ENCODE measurements at places on chromosomes 2 and 18.

DNA sequence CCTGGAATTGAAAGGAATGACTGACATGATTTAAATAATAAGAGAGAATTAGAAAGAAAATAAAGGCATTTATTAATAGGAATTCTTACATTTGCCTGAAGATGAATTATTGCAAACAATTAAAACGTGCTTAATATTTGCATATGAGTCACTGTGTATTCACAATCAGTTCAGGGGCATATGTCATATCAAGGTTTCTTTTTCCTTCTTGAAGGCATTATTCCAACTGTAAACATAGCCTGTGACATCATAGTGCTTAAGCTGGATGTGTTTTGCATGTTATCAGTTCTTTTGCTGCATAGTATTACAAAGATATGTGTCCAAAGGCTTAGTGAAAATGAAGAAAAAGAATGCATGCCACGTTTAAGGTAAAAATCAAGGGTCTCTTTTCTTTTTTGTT lies 80.8 kb downstream of the MEIS1 start:
- no peak for DNase-seq

DNA sequence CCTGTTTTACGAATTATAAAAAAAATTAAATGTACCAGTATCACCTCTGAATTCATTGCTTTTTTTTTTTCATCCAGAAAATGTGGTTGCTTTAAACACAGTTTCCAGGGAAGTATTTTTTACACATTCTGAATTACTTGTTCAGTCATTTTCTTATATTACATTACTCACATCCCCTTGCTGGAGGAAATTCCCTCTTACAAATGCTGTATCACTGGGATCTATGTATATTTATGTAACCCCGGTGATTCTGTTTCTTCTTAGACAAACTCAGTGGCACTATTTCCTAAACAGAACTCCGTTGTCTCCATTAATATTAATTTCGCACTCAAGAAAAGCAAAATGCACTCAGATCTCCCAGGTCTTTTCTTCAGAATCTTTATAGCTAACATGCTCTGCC lies 1078.5 kb upstream of the ZEB2 start:
- DNase-seq = no peak

GRCh38 chr2:98761267-98761781 lies 30.4 kb upstream of the MGAT4A start:
- no peak for DNase-seq

- DNase-seq = no peak
Observed at GRCh38 chr2:89833116-89833779, 1141.8 kb downstream of the RPIA start.

- DNase-seq = no peak
Observed at GRCh38 chr18:9066358-9066757, 36.1 kb upstream of the NDUFV2 start.

DNA sequence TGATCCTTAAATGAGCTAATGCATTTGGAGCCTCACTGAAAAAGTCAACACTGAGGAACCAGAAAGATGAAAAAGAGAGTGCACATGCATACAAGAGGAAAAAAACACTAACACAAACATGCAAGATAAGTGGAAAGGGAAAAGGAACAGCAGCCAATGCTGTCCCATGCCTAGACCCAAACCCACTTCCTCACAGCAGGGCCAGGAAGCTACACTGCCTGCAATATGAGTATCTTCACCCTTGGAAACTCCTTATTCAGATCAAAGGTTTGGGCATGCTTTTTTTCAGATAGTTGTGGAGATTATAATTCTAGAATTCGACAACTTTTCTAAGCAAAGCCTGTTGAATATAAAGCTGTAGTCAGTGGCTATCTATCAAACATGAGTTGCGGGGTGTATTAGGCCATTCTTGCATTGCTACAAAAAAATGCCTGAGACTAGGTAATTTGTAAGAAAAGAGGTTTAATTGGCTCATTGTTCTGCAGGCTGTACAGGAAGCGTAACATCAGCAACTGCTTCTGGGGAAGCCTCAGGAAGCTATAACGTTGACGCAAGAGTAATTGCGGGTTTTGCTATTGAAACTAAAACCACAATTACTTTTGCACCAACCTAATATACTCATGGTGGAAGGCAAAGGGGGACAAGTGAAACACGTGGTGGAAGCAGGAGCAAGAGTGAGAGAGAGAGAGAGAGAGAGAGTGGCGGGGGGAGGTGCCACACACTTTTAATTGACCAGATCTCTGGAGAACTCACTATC lies 138.2 kb downstream of the MBD2 start:
- no peak for DNase-seq

DNA sequence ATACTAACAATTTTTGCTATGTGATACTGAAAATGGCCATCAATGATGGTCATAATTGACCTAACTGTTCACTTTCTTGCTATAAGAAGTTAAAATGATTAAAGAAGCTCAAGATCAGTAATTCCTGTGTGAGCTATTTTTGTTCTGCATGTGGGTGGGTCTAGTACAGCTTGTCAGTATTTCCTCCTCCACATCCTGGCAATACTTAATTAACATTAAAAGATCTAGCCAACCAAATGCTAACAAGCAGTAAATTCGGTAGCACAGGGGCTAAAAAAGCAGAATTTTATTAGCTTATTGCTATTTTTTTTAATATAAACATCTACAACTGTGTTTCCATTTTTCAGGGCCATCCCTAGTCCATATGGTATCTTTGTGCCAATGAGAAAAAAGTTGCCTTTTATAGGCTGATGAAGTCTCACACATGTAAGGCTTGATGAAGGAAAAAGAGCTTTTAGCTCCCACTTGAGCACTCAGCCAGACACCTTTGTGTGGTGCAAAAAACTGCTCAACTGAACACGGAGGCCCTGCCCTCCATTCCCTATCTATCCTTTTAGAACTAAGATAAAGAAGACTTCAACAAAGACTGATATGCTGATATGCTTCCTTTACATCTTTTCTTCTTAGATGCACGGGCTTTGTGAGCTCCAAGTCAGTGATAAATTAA lies 4.9 kb upstream of the PNO1 start:
- DNase-seq = no peak

DNA sequence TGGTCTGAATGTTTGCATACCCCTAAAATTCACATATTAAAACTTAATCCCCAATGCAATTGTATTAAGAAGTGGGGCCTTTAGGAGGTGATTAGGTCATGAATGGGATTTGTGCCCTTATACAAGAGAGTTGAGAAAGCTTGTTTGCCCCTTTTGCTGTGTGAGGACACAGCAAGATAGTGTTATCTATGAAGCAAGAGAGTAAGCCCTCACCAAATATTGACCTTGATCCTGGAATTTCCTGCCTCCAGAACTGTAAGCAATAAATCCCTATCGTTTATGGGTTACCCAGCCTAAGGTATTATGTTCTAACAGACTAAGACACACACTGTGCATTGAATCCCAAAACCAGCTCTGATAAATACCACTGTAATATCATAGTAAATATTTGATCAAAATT lies 32.2 kb downstream of the NR4A2 start:
- DNase-seq = no peak

- no peak for DNase-seq
Observed at GRCh38 chr2:38692636-38693318, 26.9 kb downstream of the GALM start.

GRCh38 chr2:47906157-47907038 lies at the start of gene FBXO11:
TSS of gene FBXO11 (minus strand) at chr2:47906498. CDS start at chr2:47905720, 778 bp downstream.
- peak; percentile 93 for DNase-seq

- no peak for DNase-seq
Observed at GRCh38 chr18:63707816-63708215, 5.1 kb downstream of the SERPINB11 start.

DNA sequence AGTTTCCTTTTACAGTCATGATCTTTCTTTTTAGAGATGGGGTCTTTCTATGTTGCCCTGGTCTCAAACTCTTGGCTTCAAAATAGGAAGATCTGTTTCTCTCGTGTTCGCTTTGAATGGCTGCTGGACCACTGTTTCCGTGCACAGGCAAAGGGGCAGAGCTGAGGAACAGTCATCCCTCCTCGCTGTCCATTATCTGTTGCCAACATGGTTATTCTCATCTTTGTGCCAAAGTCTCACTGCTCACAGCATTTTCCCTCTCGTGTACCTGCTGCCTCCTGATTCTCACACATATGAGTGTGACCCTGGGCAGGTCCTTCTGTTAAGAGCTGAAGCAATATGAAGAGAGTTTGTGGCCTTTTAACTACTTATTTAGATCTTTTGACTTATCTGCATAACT lies 28.0 kb upstream of the CCNYL1 start:
- DNase-seq = no peak

GRCh38 chr18:46329736-46330246 lies 225.6 kb downstream of the HAUS1 start:
- no peak for DNase-seq

DNA sequence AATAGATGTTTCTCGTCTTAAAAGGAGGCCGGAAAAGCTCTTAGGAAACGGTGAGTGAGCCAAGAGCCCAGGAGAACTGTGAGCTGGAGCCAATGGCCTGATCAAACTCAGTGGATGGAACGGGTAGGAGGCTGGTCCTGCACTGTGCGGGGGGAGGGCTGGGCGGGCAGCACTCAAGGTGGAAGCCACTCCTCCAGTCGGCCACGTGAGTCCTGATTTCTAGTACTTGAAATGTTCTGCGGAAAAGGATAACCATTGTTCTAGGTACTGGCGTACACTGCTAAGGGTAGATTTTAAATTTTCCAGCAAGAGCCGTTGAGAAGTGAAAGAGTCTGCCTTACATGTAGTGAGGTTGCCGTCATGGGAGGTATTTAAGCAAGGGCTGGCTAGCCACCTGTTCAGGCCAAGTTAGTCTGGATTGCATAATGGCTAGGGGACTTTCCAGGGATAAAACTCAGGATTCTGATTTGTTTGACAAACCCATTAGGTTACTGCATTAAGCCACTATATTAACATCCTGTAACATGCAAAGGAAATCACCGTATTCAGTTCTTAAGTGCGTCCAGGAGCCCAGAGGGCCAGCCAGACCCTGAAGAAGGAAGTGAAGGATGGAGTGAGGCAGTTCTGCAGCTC lies 51.3 kb upstream of the ODC1 start:
- no peak for DNase-seq

GRCh38 chr2:227127201-227127600 lies 36.8 kb downstream of the COL4A4 start:
- DNase-seq = no peak

DNA sequence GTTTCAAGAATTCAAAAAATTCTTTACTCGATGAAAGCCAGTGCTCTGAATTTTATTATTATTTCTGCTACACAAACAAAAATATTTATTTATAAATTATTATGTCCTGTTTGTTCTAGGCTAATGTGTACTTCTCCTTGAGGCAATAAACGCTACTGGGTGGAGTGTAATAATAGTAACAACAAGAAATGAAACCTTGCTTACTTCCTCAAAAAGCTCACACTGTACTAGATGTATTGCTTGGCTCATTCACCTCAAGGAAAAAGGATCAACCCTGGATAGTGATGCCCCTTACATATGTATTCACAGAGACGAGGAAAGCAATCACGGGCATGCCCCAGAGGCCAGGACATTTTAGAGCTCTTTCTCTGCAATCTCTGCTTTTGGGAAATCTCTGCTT lies 685.6 kb upstream of the NXPH2 start:
- DNase-seq = no peak

DNA sequence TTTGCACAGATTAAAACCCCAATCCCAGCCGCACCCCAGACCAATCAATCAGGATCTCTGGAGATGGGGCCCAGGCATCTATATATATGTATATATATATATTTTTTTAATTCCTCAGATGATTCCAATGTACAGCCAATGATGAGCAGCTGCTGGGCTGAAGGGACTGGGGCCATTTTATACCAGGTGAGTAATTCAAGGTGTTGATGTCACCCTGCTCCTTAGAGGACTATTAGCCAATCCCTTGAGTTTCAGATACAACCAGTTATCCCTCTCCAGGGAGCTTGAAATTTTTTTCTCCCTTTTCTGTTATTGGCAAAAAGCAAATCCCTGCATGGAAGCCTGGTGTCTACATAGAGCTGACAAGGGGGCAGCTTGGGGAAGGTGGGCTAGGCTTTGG lies 59.8 kb downstream of the MCFD2 start:
- DNase-seq = no peak

DNA sequence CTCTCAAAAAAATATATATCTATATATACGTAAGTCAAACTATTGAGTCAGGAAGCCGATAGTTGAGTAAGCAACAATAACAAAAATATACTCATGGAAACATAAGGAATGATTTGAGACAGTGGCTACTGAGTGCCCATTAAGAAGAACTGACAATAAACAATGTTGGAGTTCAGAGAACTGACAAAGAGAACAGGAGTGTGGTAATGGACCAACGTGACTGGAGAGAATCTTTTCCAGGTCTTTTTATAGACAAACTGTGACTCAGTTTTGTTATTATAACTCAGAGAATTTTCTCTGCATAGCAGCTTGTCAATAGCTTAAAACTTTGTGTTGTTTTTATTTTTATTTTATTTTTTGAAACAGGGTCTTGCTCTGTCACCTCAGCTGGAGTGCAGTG lies 4.6 kb upstream of the GALM start:
- DNase-seq = no peak

DNA sequence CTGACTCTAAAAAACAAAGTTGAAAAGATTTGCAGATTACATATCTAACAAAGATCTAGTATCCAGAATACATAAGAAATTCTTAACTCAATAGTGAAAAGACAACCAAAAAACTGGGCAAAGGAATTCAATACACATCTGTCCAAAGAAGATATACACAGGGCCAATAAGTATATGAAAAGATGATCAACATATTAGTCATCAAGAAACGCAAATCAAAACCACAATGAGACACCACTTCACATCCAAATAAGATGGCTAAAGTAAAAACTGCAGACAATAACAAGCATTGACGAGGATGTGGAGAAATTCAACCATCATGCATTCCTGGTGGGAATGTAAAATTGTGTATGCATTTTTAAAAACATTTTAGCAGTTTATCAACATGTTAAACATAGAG lies 256.0 kb downstream of the EIPR1 start:
- no peak for DNase-seq

DNA sequence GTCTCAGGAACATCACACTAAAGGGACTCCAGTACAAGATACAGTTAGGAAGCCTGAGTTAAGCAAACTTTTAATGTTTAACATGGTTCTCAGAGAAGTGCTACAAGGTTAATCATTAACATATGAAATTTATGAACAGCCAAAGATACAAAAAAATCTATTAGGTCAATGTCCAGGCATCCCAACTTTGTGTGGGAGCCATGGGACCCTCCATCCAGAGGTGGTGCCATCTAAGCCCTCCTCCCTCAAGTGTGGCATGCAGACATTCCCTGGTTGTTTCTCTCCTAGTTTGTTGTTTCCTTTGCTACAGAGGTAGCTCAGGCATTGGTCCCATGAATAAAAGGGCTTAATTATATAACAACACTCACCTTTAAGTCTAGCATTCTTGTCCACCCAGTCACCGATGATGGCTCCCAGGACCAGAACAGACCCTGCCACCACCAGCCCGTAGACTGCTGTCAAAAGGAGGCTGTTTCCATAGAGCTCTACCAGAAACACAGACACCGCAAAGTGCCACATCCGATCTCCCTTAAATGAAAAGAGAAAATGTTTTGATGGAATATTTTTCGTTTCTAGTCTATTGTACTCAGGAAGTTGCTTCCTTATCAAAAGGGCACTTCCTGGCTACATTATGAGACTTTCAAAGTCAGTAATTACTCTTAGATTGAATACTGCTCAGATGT lies 5.7 kb downstream of the SLC40A1 start:
- DNase-seq = no peak

- DNase-seq = no peak
Observed at GRCh38 chr2:68216454-68217310, 35.6 kb downstream of the PPP3R1 start.

- no peak for DNase-seq
Observed at GRCh38 chr18:70319187-70319586, 30.3 kb downstream of the SOCS6 start.

Data from HS-27A (cell line).